ENCODE measurements at places on chromosomes 11 and 22. TPM values are rescaled to one million over a fixed set of nuclear protein-coding genes. Genes with fewer than 3 reads are reported as not detected.

Gene SYT7
- 4.5 TPM for total RNA-seq

GRCh38 chr11:126466236-126467045, 111.0 kb downstream of the ST3GAL4 start:
- H3K27ac ChIP-seq, result no peak overlapping the region
- H3K4me1 ChIP-seq, result no peaks in the 10 kb centered on the region
- H3K36me3 ChIP-seq, result no peaks in the 10 kb centered on the region

Gene FAM111B
- 9.2 TPM for total RNA-seq

- H3K27me3 ChIP-seq, result no peaks in the 10 kb centered on the region
- no peaks in the 10 kb centered on the region for H3K4me1 ChIP-seq
- DNase-seq, result no peak
- H3K4me3 ChIP-seq, result no peak overlapping the region
- H3K36me3 ChIP-seq, result no peaks in the 10 kb centered on the region
- no peak overlapping the region for H3K27ac ChIP-seq
These were observed 80.0 kb downstream of the C11orf91 start for GRCh38 chr11:33620423-33621171.

Gene FXYD2
- not detected for total RNA-seq

DNA sequence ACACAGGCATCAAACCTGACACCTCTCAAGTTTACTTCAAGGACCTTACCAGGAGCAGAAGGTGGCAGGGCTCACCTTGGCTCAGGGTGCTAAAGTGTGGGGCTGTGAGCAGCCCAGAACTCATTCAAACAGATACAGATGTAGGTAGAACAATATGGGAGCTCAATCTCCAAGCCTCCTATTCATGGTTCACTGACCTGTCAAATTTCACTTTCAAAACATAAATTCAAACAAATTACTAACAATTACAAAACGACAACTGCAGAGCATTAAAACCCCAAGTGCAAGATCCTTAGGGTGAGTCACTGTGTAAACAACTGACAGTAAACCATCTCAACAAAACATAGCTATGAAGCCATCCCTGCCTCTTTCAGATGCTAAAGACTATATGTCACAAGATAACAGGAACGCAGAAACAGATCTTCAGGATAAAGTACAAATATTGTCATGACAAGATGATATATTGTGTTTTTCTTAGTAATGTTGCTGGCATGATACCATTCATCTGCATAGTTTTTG, 303.5 kb upstream of the ANO3 start:
- no peaks in the 10 kb centered on the region for H3K27me3 ChIP-seq
- DNase-seq, result no peak
- no peaks in the 10 kb centered on the region for H3K36me3 ChIP-seq
- H3K27ac ChIP-seq, result no peak overlapping the region
- H3K4me3 ChIP-seq, result no peak overlapping the region

DNA sequence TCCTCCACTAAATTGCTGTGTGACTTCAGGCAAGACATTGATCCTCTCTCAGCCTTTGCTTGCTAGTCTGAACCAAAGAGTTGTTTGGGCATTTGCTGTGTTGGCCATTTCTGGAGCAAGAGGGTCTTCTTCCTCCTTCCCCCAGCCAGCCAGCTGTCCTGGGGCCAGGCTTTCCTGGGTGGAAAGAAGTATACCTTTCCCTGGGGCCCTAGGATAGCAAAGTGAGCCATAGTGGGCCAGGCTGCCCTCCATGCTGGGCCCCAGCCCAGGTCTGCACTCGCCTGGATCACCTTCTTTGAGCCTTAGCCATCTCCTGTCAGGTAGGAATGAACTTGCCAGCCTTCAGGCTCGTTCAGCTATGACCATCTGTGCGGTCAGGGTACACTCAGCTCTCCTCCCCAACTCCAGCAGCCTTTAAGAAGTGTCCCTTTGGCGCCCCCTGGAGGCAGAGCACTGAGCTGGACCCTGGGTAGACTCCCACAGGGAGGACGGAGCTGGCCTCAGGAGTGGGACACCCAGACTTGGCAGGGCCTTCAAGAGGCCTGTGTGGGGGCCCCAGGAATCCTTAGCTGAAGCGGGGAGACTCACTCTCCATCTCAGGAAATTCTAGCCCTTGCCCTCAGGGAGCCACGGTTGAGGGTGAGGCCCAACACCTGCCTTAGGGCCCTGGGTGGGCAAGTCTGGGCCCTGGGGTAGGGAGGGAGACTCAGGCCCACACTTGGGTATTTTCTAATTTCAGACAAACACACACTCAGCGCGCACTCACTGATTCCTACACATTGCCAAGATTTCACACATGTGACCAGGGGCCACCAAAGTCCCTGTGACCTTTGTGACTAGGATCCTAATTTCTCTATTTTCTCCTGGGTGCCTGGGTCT, 35.6 kb upstream of the TPBGL start:
- H3K36me3 ChIP-seq, result no peaks in the 10 kb centered on the region
- DNase-seq, result peak; percentile 93
- H3K27ac ChIP-seq, result no peak overlapping the region
- peaks cover 13% of the 10 kb centered on the region for H3K27me3 ChIP-seq

GRCh38 chr11:129146191-129146590, 45.9 kb downstream of the ARHGAP32 start:
- H3K4me3 ChIP-seq, result no peak overlapping the region
- H3K4me1 ChIP-seq, result no peaks in the 10 kb centered on the region
- H3K36me3 ChIP-seq, result no peaks in the 10 kb centered on the region
- H3K27me3 ChIP-seq, result no peaks in the 10 kb centered on the region

Measured in stomach (tissue), 19 donors.